Stimulated activated naive CD8-positive, alpha-beta T cell treated with anti-CD3 and anti-CD28 coated beads, Interleukin-15, Interleukin-2, amounts not matched to agents 100 U/mL and 50 U/mL, for 24 hours (primary cell): ENCODE measurements at places on chromosomes 1 and 21.

DNA sequence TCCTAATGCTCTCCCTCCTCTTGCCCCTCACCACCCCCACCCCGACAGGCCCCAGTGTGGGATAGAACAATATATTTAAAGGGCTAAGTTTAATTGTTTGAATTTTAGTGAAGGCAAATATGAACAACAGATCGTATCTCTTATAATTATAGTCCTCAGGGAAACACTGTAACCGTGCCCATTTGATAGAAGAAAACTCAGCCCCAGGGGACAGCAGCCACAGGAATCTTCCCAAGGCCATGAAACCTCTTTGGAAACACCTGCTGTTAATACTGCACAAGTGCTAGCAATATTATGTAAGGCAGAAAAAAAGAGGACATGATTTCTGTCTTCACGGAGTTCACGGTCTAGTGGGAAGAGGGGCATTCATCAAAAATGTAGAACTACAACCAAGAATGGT is 142.2 kb downstream of the URB2 start:
- DNase-seq, result no peak

DNA sequence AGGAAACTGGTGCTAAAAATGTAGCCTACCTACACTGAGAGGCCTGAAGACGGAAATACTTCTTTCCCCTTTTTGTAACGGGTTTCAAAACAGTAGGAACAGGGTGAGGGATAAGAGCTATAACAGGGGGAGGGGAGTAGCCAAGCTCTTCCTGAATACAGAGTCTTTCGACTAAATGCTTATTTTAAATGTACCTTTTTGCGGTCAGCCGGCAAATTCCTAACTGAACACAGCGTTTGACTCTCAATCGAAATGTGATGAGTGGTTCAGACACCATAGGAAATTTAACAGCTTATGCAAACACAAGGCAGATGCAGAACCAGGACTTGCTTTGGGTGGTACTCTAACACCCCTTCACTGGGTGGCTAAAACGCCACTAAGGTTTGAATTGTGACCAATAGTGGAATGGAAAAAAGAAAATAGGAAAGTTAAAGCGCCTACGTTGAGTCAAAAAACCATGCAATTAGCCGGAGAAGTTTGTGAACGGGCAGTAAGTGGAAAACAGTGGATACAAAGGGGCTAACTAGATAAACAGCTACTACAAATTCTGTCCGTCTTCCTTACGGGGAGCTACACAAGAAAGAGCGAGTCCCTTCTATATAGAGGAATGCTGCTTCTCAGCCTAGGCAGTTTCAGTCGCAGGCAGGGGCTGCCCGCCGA is 1.7 kb downstream of the EGLN1 start:
- DNase-seq, result no peak

DNA sequence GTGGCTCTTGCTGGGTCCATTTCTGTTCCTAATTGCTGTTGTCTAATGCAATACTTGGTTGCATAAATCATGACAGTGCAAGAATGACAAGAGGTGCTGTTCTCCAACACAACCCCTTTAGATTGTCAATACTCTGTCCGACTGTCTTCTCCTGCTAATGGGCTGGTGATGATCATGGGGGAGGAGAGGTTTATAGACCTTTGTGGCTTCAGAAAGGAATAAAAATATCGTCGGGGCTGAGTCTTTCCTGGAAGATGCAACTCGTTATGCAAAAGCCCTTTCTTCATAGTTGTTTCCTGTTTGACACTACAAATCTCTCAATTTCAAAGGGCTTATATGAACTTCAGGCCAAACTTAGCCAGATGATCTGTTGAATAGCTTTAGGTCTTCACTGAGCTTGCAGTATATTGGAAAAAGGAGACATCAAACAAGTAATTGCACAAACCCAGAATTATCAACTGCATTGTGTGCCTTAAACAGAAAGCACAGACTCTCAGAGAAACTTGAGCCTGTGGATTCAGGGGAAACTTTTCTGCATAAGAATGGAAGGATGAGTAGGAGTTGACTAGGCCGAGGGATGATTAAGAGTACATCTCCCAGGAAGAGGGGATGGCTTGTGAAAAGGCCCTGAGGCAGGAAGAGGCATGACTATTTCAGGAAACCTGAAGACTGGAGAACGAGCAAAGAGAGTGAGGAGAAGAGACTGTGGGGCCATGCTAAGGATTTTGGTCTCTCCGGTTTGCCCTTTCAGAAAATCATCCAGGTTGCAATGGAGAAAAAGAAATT is 107.6 kb downstream of the TSEN15 start:
- DNase-seq, result no peak

- no peak for DNase-seq
Measured at GRCh38 chr1:25922971-25923552, 16.8 kb upstream of the STMN1 start.

GRCh38 chr1:185585770-185586169 is 148.4 kb upstream of the HMCN1 start:
- DNase-seq, result no peak
